Activated T-helper 1 cell treated with anti-CD3 and anti-CD28 coated beads, Interleukin-2, amount 50 U/mL, for 16 hours (primary cell): ENCODE measurements at places on chromosomes 3 and 15.
A peak's percentile ranks its signal among the peaks of the same experiment; 100 is the strongest.

DNA sequence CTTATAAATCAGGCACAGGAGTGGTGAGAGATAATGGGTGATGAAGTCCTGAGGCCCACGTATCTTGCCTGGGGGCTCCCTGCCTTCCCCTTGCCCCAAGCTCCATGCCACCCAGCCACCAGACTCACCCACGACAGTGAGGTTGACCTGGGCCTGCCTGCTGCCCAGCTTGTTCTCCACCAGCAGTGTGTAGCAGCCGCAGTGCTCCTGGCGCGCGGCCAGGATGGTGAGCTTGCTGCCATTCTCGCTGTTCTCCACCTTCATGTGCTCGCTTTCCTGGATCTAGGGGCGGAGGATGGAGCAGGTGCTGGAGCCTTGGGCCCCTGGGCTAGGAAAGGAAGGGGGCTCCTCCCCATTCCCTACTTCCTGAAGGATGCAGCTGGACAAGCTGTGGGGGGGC is 79.1 kb upstream of the HACD2 start:
- no peak for DNase-seq

GRCh38 chr3:126896067-126896441 is 86.9 kb upstream of the PLXNA1 start:
- no peak for DNase-seq

GRCh38 chr3:54641226-54642014 is 286.4 kb downstream of the LRTM1 start:
- DNase-seq = no peak

GRCh38 chr15:73680549-73680948 is 3.6 kb upstream of the CD276 start:
- no peak for DNase-seq

GRCh38 chr15:91857772-91858171 is 4.3 kb downstream of the SLCO3A1 start:
- DNase-seq = peak; percentile 27

DNA sequence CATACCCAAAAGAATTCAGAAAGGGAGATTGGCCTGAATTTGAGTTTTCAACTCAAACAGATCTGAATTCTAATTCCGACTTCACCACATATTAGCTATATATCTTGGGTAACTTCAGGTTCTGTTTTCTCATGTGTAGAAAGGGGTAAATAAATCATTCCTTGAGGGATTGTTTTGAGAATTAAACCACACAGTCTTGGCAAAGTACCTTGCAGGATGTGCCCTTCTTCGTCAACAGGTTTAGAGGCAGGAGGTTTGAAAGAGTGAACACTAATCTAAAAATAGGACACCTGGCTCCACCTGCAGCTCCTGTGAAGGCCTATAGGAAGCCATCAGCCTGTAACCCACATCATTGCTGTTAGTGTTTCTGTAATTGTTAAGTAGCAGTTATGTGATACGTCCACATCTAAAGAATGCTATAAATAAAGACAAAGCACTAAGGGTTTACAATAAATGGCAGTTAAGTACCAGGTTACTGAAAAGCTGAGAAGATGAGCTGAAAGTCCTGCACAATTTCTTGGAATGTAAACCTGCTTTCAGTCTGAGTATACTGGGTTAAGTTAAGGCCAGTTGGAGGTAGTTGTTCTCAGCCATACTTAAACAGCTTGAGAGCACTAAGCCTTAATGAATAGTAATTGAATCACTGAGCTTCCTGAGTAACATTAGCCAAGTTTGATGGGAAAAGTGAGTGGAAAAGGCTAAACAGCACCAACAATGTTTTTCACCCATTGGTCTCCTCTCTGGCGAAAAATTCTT is 6.0 kb downstream of the CCDC80 start:
- DNase-seq = no peak

DNA sequence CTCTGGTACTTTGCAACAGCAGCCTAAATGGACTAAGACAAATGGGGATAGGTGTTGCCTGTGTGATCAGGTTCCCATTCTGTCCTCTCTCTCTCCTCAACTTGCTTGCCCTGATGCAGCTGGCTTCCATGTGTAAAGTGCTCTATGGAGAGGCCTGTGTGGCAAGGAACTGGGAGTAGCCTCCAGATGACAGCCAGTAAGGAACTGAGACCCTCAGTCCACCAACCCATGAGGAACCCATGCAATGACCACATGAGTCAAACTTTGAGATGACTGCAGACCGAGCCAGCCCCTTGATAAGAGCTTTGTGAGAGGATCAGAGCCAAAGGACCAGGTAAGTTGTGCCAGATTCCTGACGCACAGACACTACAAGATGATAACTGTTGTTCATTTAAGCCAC is 74.6 kb upstream of the ADPGK start:
- no peak for DNase-seq

DNA sequence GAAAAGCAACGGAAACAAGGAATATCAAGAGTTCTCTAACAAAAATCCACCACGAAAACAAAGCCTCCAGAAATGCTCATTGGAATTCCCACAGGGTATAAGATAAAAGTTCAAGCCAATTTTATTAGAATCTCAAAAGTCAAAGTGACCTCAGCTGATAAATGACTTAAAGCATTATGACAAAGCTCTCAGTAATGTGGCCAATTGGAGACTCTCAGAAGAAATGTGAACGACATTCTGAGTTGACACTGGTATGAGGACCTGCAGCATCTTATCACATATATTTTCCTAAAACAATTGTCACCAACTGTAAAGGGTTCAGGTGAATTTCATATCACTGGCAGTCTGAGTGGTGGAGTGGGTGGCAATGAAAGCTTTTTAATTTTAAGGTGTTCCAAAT is 199.1 kb downstream of the FOXP1 start:
- no peak for DNase-seq

GRCh38 chr3:157282261-157283191 is 122.6 kb upstream of the CCNL1 start:
- no peak for DNase-seq

DNA sequence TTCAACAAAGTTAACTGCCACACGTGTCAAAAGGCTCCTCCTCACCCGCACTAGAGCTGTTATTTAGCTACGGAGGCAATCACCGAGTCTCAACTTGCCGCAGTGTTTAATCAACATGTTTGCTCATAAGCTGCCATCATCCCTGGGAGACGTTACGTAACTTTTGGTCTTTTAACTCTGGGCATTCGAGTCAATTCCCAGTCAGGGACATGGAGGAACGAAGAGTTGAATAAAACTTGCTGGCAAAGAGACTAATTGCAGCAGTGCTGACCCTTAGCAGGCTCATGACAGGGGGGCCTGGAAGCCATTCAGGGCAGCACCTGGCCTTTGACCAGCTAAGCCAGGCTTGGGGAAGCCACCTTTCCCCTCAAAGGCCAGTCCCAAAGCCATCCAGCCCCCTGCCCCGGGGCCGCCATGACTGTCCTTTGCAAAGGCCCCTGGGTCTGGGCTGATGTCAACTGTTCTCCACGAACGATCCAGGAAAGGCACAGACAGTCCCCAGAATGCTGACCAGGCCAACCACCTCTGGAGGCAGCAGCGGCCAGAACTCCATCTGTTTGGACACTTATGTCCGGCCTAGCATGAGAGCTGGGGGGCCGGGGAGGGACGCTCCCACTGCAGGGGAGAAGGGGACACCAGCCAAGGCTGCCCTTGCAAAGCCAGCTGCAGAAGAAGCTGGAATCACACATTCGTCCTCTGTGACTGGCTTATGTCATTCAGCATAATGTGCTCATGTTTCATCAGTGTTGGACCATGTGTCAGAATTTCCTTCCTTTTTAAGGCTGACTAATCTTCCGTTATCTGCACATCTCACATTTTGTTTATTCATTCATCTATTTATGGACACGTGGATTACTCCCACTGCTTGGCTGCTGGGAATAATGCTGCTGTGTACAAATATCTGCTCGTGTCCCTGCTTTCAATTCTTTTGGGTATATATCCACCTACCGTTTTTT is 43.7 kb downstream of the PCSK6 start:
- no peak for DNase-seq

GRCh38 chr15:63238796-63239195 is 38.6 kb upstream of the APH1B start:
- DNase-seq = no peak

GRCh38 chr15:38690719-38691332 is 126.2 kb upstream of the RASGRP1 start:
- DNase-seq = peak; percentile 60

DNA sequence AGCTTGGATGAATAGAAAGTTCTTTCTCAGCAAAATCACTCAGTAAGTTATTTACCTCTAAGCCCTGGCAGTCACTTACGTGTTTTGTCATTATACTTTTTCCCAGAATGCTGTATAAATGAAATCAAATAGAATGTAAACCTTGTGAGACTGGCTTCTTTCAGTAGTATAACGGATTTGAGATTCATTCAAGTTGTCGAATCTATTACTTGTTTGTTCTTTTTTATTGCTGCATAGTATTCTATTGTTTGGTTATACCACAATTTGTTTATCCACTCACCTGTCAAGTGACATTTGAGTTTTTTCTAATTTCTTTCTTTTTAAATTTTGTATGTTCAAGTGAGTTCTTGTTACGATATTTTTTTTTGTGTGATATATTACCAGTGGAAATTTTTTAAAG is 381.6 kb downstream of the EDEM1 start:
- no peak for DNase-seq

DNA sequence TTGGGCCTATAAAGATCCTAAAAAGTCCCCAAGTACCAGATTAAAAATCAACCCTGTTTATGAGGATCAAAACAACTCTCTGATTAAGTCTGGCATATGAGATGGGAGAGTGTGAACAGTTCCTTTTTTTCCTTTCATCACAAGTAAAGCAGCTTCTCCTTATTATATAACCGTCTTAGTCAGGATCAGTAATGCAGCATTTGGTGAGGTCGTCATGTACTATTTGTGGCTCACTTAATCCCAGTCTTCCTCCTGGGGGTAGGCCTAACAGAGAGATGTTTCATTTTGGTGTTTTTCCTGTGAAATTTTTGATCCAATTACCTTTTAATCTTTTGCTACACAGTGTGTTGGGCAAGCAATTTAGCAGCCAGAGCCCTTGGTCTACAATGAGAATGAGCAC is 333.1 kb upstream of the KCNMB2 start:
- no peak for DNase-seq

DNA sequence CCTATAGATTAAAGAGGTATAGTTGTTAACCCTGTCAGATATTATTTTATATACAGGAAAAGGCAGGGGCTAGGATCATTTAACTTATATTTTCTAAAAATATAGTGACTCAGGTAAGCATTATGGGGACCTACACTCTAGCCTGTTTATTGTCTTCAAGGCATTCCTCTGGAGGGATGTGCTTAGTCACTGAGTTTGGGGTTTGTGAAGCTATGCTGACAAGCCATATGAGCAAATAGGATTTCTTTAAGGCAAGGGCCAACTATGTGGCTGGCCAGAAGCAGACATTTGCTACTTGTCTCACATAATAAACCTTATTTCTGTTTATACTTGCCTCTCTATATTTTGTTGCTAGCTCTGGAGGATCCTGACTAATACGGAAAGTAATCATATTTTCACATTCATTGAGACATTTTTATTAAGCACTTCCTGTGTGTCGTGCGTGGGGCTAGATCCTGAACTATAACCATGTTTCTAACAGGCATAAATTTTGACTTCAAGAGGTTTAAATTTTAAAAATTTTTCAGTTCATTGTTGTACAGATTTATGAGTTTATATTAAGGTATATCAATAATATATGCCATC is 153.4 kb downstream of the OTOL1 start:
- DNase-seq = no peak
